ENCODE measurements at places on chromosomes 13 and 19.

GRCh38 chr13:31150315-31150985, 11.3 kb downstream of the HSPH1 start:
- DNase-seq = no peak

GRCh38 chr19:540867-541637, 2.8 kb upstream of the GZMM start:
- no peak for DNase-seq

GRCh38 chr13:99553033-99553432, 51.8 kb downstream of the TM9SF2 start:
- no peak for DNase-seq

GRCh38 chr19:55067869-55068268, 4.9 kb upstream of the RDH13 start:
- no peak for DNase-seq
